CD4-positive, alpha-beta T cell treated with Interleukin-4 for 1 hour (primary cell): ENCODE measurements at places on chromosomes 11 and 22.

- DNase-seq, result no peak
These were observed 35.2 kb downstream of the NARS2 start for GRCh38 chr11:78539506-78539905.

DNA sequence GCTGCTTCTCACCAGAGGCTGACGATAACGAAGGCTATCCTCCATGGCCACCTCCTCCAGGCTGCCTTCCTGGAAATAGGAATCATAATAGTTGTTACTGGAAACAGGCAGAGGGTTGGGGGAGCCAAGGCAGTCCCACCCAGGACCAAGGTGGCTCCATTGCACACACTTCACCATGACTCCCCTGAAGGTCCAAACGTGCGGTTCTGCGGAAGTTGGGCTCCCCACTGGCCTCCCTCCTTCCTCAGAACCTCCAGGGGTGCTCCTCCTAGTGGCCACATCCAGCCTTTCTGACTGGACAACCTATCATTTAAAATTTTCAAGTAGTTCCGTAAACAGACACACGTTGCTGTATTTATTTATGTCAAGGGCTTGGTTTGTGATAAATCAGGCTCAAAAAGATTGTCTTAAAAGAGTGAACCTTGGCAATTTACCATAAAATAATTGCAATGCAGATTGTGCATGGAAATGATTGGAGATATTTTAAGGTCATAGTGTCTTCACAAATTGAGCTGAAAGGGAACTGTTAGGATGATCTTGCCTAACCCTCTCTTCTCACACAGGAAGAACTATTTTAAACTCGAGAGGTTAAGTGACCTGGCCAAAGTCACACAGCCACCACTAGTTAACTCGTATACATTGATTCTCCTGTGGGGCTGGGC, 1.4 kb upstream of the TCN2 start:
- DNase-seq, result peak; percentile 55

- no peak for DNase-seq
These were observed 10.6 kb downstream of the RPL3 start for GRCh38 chr22:39308614-39309363.

- DNase-seq, result no peak
These were observed 197.8 kb upstream of the SORL1-AS1 start for GRCh38 chr11:121650351-121651256.

DNA sequence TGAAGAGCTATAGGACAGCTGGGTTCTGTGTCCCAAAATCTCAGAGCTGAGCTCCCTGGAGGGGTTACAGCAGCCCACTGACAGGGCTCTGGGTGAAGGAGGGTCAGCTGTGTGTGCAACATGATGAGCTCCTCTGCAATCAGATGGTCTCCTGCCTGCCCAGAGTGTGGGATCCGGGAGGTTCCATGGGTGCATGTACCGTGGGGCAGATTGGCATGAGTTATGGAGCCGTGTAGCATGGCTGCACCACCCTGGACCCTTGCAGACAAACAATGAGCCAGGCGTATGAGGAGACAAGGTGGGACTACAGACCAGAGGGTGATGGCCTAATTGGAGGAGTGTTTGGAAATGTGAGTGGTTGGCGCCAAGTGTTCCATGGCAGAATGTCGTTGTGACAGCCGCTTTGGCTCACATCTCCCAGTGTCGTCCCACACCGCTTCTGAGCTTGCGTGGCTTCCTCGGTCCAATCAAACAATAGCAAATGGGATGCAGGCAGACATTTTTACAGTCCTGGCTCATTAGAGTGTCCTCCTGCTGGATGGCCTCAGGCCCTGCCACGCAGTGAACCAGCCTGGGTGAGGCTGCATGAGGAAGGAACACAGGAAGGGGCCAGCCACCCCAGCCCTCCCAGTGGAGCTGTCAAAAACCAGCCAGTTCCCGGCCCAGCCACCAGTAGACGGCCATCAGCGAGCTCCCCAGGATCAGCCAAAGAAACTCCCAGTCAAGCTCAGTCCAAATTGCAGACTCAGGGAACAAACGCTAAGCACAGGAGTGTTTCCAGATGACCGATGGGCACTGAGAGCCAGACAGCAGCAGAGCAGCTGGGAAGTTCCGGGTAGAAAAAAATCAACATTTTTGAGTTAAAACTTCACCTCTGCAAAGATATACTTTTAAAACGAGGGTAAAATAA, 1066.9 kb downstream of the BRD1 start:
- DNase-seq, result no peak
